Stimulated activated CD8-positive, alpha-beta memory T cell treated with anti-CD3 and anti-CD28 coated beads, Interleukin-15, amount 100 ng/mL, for 48 hours (primary cell): ENCODE measurements at places on chromosomes 2 and 18.

DNA sequence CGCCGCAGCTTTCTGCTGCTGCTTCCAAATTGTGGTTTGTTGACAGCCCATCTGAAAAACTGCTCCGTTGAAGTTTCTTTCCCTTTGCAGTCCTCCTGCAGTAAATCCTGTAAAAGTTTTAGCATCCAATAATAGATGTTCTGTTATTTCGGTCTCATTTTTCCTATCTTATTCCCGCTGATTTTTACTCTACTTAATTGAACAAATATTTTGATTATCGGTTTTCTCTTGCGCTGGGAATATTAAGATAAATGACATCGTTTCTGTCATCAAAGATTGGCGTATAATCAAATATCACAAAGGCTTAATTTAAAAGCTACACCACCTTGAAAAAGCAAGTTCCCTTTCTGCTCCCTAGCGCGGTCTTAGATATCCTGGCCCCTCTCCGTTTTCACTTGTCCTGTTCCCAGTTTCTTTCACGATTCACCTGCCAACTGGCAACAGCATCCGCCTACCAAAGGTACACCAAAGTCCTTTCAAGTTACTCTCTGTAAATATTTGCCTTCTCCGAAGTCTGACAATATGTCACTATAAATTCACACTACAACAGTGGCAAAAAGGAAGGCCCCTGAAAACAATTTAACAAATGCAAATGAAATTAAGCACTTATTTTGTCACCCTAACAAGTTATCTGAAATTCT lies 1.0 kb upstream of the STRN start:
- no peak for DNase-seq

DNA sequence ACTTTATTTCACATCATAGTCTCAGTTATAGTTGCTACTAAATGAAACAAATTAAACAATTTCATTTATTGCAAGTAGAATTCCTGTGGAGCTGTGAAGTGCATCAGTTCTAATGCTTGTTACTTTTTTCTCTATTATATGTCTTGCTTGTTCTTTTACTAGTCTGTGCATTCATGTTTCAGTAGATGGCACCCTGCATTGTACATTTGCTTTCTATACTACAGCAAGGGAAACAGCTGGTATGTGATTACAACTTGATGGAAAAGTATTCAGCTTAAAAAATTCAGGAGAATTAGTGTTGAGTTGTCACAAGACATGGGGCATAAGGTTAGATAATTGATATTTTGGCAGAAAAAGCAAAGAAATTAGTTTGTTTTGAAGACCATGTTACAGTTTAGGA lies 72.3 kb downstream of the TANK start:
- DNase-seq, result no peak

DNA sequence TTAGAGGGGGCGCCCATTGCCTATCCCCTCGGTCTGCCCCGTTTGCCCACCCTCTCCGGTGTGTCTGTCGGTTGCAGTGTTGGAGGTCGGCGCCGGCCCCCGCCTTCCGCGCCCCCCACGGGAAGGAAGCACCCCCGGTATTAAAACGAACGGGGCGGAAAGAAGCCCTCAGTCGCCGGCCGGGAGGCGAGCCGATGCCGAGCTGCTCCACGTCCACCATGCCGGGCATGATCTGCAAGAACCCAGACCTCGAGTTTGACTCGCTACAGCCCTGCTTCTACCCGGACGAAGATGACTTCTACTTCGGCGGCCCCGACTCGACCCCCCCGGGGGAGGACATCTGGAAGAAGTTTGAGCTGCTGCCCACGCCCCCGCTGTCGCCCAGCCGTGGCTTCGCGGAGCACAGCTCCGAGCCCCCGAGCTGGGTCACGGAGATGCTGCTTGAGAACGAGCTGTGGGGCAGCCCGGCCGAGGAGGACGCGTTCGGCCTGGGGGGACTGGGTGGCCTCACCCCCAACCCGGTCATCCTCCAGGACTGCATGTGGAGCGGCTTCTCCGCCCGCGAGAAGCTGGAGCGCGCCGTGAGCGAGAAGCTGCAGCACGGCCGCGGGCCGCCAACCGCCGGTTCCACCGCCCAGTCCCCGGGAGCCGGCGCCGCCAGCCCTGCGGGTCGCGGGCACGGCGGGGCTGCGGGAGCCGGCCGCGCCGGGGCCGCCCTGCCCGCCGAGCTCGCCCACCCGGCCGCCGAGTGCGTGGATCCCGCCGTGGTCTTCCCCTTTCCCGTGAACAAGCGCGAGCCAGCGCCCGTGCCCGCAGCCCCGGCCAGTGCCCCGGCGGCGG lies 1.7 kb downstream of the MYCN start:
- DNase-seq, result no peak

DNA sequence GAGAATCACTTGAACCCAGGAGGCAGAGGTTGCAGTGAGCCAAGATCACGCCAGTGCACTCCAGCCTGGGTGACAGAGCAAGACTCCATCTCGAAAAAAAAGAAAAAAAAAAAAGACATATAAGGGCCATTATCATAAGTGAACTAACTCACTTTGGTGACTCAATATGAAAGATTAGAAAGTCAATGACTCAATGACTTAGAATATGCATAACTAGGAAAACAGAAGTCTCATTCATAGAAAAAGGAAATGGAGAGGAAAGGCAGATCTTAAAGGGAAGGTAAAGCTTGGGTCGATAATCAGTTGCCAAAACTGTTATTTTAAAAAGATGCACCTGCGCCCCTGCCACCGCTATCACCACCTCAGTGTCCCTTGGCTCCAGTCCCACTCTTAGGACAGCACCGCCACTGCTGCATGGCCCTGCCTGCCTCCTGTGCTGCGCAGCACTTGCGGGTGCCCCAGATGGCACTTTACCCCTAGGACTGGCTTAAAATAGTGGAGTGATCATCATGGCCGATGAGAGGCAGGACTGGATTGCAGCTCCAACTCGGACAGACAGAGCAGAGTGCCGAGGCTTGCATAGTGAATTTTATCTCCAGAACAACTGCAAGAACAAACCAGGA lies 54.7 kb downstream of the INO80D start:
- no peak for DNase-seq

DNA sequence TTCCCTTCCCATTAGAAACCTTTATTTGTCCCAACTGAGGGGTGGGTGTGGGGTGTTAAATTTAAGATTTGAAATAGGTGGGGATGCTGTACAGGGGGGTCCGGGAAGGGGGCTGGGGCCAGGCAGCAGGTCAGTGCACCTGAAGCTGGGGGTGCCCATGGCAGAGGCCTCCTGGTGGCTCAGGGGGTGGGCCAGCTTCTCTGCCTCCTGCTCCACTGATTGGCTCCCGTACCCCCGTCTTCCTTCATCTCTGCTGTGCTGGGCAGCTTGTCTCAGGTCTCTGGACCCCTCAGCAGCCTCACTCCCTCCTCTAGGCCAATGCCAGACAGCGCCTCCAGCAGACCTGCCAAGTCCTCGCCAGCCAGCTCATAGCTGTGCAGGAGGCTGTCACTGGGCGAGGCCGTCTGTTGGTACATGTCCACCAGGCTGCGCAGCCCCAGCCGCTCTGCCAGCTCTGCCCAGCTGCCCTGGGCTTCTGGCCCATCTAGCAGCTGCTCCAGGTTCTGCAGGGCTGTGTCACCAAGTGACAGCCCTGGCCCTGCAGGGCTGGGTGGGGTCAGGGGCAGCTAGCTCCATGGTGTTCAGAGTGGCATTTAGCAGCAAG lies 2.0 kb upstream of the ANKRD62 start:
- DNase-seq, result no peak

- no peak for DNase-seq
Observed at GRCh38 chr18:30088238-30089015, 954.1 kb downstream of the DSC3 start.

- DNase-seq, result no peak
Observed at GRCh38 chr2:26884486-26884885, 36.6 kb downstream of the DPYSL5 start.

DNA sequence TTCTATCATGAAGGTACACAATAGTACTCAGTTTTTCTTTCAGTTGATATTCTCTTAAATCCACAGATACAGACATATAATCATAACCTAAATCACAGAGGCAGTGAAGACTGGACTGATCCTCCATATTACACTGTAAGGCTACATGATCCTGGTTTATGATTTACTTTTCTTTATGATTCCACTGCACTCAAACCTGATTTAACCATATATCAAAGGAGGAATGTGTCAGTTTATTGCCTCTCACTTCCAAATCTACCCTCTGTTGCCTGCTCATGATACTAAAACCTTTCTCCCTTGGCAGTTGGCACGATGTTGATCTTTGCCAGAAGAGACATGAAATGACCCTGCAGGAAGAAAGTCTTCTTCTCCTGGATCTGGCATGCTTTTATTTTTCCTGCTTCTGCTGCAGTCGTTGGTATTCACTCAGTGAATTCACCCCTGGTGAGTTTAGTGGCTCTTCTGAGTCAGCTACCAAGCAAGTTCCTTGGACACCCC lies 426.4 kb downstream of the MBD2 start:
- DNase-seq, result no peak

GRCh38 chr18:12032786-12033642 lies 51.7 kb downstream of the IMPA2 start:
- DNase-seq, result no peak

- no peak for DNase-seq
Observed at GRCh38 chr2:54158311-54158710, 42.9 kb downstream of the ACYP2 start.

DNA sequence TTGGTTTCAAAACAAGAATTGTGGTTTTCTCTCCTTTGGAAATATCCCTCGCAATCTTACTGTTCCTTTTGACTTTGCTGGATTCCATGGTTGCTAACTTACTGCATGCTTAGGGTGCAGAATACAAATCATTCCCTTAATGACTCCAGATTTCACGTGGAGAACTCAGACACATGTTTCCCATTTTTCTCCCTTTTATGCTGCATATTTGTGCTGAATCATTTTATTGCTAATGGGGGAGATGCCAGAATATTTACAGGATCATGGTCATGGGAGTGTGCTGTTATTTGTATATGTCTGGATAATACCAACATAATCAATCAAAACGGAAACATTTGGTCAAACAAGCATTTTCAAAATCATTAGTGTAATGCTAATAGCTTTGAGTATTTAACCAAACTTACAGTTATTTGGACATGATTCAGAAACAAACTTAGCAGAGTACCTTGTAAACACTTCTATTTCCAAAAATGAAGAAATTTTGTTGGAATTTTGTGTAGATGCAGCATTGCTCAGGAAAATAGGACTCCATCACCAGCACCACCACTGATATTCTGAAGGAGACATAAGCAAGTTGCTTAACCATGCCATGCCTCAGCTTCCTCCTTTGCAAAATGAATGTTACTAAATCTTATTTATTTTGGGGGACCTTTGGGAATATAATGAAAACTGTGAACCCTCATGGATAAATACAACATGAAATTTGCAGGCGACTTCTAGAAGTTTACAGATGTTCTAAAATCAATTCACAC lies 122.5 kb upstream of the RND3 start:
- DNase-seq, result no peak

GRCh38 chr2:45852450-45853150 lies 201.1 kb downstream of the PRKCE start:
- no peak for DNase-seq

- DNase-seq, result no peak
Observed at GRCh38 chr2:124283096-124283495, 258.0 kb downstream of the CNTNAP5 start.

- DNase-seq, result no peak
Observed at GRCh38 chr2:37881397-37881796, 43.7 kb upstream of the RMDN2 start.

GRCh38 chr2:139217641-139218040 lies 437.5 kb upstream of the NXPH2 start:
- DNase-seq, result no peak

DNA sequence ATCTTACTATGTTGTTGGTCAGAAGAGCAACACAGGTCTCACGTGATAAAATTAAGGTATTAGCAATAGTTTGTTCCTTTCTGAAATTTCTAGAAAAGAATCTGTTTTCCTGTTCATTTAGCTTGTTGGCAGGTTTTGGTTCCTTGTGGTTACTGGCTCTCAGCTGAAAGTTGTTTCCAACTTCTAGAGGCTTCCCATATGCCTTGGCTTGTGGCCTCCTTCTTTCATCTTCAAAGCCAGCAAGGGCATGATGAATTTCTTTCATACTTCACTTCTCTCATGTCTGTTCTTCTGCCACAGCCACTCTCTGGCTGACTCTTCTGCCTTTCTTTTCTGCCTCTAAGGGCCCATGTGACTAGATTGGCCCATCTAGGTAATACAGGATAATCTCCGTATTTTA lies 193.7 kb downstream of the TRIB2 start:
- DNase-seq, result no peak

DNA sequence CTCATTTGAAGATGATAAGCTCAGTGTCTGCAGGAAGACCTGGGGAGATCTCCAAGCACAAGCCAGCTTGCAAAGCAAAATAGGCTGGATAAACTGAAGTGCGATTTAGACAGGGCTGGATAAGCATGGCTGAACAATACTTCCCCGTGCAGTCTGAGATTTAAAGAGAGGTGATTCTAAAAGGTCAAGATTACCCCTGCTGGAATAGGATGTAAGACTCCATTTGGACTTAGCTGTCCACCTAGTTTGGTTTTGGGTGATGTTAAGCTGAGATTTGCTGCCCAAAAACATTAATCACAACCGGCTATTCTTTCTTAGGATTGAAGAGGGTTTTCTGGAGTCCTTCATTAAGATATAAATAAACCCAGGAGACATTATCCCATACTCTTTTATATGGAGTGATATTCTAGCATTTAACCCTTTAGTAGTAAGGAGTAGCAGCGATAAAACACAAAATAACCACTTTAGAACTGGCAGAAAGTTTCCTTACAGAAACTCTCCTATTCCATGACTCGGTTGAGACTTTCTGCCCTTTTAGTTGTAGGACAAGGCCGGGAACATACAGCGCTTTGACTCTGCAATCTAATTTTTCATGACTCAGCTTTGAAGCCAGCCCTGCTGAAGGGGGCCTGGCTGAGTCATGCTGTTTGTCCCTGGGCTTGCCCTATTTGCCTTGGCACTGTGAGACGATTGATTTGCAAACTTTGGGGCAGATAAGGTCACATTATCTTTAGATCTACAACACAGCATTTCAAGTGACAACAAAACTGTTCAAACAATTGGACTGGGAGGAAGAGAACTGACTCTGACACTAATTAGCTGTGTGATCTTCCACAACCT lies 238.2 kb downstream of the GCA start:
- no peak for DNase-seq

GRCh38 chr18:78665644-78666043 lies 314.0 kb upstream of the SALL3 start:
- DNase-seq, result no peak

- DNase-seq, result no peak
Observed at GRCh38 chr2:55961318-55961911, 37.8 kb upstream of the EFEMP1 start.
